ENCODE measurements at places on chromosomes 13 and 19.

DNA sequence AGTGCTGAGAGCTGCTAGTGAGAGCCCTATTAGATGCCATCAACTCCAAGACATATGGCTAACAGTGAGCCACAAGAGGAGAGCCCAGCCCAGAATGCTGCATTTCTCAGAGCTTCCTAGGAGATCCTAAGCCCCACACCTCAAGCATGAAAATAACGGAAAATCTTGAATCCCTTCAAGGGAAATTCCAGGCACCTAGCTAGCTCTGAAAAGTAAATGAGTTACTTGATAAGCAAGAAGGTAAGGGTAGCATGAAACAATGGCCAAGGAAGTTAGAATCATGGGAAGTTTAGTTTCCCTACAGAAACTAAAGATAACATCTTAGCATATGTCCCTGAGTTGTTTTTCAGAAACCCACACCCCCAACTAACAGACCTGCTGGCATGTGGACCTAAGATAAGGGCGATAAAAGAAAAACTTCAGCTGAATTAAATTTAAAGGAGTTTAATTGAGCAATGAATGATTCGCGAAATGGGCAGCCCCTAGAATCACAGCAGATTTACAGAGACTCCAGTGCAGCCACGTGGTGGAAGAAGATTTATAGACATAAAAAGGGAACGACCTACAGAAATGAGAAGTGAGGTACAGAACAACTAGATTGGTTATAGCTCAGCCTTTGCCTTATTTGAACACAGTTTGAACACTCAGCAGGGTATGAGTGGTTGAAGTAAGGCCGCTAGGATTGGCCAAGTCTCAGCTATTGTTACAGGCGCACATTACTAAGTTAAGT lies 301.3 kb upstream of the DACH1 start:
- no peak for DNase-seq

DNA sequence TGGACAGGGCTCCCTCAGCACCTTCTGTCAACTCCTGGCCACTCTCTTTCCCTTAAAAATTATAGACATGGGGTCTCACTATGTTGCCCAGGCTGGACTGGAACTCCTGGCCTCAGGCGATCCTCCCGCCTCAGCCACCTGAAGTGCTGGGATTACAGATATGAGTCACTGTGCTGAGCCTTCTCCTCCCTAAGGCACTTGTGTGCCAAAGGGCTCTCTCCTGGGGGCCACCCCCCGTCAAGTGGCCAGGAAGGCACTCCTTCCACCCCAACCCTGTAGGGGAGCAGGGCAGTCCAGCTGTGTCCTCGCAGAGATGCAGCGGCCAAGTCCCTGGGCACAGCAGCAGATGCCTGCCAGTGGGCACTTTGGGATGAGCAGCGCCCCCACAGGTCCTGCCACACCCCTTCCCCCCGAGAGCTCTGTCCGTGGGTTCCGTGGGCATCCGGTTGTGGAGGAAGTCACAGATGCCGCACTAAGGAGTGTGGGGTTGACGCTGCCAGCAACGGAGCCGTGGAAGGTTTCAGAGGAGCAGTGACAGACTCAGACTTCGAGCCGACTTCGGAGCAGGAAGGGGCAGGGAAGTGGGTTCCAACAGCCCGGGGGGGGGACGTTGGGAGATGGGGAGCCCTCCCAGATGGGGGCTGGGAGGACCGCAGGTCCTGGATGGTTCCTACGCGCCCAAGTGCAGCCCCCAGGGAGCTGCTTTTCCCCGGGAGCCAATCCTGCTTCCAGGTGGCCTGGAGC lies 3.3 kb upstream of the UQCR11 start:
- no peak for DNase-seq

DNA sequence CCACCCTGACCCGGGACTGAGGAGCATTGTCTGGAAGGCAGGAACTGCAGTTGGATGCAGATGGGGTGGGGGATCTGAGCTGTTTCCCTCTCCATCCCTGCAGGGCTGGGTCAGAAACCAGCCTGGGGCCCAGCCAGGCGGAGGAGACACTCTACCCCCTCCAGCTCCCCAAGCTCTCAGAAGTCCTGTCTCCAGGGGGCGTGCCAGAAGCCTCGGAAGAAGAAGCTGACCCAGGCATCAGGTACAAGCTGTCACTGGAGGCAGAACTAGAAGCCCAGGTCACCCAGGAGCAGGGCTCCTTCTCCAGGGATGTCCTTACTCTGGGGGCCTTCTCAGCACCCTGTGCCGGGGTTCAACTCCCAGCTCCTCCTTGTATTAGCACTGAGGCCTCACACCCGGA lies 15.5 kb downstream of the SIX5 start:
- DNase-seq: peak; percentile 16

DNA sequence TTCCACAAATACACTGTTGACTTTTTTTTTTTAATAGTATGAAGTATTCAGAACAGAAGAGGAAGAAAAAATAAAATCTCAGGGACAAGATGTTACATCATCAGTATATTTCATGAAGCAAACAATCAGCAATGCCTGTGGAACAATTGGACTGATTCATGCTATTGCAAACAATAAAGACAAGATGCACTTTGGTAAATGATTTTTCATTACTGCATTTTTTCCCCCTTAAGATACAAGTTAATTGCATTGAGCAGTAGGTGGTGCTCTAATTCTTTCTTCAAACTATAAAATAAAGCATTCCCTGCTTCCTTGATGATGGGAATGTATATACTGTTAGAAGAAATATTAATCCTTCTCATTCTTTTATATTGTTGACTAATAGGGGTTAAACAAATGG lies 17.1 kb downstream of the UCHL3 start:
- DNase-seq: peak; percentile 79

- no peak for DNase-seq
These were observed 3.7 kb upstream of the ACP7 start for GRCh38 chr19:39080431-39080830.

DNA sequence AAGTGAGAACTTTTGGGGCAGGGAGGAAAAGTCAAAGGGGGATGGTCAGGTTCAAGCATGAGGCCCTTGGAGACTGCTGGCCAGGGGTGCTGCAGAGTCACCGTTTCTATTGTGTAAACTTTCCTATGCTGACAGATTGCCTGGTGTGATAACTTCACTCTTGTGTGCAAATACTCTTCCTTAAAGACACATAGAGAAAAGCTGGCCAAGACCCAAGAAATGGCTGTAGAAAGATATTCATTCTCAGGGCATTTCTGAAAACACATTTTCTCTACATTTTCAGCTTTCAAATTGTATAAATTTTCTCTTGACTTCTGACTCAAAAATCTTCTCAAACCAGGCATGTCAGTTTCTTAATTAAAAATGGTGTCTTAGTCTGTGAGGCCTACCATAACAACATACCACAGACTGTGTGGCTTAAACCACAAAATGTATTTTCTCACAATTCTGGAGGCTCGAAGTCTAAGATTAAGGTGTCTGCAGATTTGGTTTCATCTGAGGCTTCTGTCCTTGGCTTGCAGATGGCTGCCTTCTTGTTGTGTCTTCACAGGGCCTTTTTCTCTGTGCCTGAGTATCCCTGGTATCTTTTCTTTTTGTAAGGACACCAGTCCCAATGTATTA lies 304.5 kb downstream of the KCNRG start:
- peak; percentile 52 for DNase-seq

- DNase-seq: peak; percentile 98
These were observed 1.2 kb upstream of the JUNB start for GRCh38 chr19:12789904-12790619.

DNA sequence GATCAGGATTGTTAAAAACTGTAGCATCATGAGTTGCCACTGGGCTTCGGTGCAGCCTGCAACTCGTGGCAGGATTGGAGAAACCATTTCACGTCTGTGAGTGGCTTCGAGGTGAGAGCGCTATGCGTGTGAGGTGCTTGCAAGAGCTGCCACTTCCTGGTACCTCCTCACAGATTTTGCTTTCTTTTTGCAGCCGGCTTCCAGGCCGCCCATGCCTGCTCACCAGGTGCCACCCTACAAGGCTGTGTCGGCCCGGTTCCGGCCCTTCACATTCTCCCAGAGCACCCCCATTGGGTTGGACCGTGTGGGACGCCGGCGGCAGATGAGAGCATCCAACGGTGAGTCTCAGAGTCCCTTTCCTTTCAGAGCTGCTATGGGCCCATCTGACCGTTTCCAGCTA lies 57.9 kb upstream of the C1QTNF9 start:
- no peak for DNase-seq

- no peak for DNase-seq
These were observed 1488.1 kb upstream of the PRR20A start for GRCh38 chr13:55652657-55653056.

DNA sequence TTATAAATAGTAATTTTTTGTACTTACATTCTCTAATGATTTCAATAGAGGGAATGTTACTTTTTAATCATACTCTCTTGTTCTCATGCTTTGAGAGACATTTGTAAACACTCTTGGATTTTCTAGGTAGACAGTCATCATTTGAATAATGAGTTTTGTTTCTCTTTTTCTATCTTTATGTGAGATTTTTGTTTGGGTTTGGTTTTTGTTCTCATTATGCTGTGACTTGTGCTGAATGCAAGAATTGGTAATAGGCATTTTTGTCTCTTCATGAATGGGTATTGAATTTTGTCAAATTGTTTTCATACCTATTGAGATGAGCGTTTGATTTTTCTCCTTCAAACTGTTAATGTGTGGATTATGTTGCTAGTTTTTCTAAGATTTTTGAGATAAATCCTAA lies 56.8 kb upstream of the GPR183 start:
- no peak for DNase-seq

DNA sequence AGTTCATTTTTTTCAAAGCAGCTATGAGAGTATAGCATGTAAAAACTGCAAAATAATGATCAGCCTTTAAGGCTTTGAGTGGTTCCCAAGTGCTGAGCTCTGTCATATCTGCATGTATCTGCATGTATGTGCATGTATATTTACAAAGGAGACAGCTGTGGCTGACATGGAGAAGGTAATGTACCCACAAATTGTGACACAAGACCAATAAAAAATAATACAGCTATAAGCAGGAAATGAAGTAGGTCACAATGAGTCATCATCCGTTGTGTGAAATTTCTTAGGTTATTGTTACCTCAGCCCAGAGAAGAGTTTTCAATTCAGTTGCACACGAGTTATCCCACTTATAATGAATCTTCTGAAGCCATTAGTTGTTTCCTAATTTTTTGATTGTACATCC lies 60.9 kb upstream of the MED4 start:
- DNase-seq: peak; percentile 7

DNA sequence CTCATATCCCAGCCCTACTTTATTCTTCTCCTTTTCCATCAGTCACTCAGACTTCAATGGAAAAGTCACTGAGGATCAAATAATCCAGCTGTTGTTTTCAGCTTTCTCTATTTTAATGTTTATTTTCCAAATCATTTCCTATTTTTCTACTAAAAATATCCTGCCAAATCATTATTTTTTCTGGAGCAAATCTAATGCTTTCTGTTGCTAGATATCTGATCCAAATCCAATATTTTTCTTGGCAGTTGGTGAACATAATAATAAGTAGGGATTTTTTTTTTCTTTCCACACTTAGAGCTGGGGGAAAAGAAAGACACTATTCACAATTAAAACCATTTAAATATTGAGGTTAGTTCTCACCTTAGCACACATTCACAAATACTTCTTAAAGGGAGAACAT lies 656.1 kb downstream of the DACH1 start:
- DNase-seq: no peak

DNA sequence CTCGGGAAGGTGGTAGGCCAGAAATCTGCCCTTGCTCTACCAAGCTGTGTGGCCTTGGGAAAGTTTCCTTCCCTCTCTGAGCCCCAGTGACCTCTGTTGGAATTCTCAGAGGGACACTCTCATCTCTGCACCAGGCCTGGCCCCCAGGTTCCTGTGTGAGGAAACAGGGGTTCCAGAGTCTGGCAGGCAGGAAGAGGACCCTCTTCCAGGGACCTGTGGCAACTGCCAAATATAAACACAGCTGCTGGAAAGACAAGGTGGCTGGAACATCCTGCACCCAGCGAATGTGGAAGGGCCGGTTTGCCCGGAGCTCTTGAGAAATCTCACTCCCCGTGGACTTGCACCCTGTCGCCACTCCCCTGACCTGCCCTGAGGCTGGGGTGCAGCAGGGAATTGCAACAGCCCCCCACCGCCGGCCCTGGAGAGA lies 52.8 kb downstream of the GADD45B start:
- no peak for DNase-seq

DNA sequence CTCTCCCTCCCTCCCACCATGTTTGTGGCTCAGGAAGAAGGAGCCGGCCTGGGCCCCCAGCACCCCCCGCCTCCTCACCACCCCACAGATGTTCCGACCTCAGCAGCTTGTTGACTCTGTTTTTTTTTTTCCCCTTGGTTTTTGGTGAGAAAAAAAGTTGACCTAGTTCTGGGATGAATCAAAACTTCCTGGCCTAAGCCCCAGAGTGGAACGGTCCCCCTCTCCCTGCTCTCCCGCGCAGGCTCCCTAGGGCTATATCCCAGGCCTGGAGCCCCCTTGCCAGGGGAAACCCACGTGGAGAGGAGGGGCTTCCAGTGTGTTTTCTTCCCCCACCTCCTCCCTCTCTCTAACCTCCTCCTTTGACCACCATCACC lies 4.0 kb downstream of the COL5A3 start:
- DNase-seq: peak; percentile 37

DNA sequence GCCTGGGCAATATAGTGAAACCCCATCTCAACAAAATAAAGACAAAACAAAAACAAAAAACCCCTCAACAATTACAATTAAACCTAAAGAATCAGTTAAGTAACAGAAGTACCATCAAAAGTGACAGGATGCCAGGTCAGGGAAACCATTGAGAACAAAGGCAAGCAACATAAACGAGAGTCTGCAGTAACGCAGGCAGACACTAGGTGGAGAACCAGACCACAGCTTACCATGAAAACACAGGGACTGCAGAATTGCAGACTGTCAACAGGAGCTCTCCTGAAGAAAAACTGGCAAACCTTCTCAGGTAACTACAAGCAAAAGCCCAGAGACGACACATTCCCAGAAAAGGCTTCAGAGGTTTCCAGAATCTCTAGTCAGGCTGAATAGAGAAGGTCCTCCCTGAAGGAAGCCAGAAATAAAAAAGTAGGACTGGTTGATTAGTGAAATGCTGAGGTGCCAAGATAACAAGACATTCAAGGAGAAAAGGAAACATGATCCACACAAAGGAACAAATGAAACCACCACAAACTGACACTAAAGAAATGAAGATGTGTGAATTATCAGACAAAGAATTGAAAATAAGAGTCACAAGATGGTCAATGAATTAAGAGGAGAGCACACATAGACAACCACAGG lies 2.2 kb upstream of the ZNF665 start:
- DNase-seq: peak; percentile 87

- DNase-seq: no peak
These were observed 672.8 kb downstream of the PCDH9 start for GRCh38 chr13:66557357-66557756.

- DNase-seq: no peak
These were observed 98.2 kb downstream of the FREM2 start for GRCh38 chr13:38785042-38785441.
